ENCODE measurements at places on chromosomes 7 and 10.

- no peak for DNase-seq
Measured at GRCh38 chr10:43870968-43871439, 222.3 kb upstream of the ZNF32 start.

DNA sequence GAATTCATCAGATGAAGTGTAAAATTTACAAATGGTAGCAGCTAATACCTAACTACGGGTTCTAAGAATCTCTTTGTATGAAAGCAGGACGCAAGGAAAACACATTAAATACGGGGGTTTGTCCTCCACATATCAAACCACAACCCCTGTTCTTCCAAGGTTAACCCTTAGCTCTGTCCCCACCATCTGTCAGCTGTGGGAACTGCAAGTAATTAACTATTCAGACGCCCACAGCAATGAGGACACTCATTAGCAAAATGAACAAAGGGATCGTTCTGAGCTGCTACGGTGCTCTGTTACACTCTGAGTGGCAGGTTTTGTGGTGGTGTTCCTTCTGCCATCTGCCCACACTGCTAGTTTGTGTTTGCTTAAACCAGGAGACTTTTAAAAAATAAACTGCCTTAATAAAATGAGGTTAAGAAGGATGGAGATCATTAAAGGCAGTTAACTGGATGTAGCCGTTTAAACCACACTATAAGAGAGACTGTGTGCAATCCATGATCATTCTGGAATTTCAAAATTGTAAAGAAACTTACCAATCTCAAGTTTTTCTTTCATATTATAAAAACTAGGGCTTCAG, 51.4 kb downstream of the C10orf67 start:
- peak; percentile 15 for DNase-seq

- DNase-seq: no peak
Measured at GRCh38 chr10:35592441-35592840, 12.7 kb upstream of the GJD4 start.

GRCh38 chr7:95840953-95841950, 68.9 kb downstream of the DYNC1I1 start:
- no peak for DNase-seq

DNA sequence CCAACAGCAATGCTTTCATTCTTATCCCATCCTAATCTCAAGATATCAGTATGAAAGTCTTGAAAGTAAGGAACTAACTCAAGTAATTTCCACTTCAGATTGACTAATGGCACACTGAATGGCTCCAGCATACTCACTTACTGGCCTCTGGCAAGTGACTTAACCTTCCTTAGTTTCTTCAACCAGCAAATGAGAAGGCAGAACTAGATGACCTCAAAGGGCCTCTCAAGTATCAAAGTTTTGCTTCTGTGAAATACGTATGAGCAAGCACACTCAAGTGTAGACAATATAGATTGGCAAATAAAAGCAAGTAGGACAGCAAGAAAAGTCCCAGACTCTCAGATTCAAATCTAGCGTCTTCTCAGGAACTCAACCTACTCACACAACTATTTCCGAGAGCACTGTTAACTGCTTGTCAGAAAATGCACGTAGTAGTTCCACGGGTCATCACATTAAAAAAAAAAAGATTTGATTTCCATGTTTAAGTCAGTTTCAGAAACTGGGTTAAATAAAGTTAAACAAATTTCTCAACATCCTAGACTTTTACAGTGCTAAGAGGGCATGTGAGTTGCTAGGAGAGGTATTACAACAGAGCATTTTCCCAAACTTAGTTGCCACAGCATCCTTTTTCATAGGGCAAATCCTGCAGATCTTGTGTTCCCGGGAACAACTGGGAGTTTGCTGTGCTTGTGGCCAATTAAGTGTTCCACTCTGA, 276.9 kb upstream of the KLF14 start:
- DNase-seq: no peak

GRCh38 chr10:62818426-62819011, 2.4 kb upstream of the EGR2 start:
- DNase-seq: no peak

GRCh38 chr7:138981332-138982203, at the start of gene KIAA1549:
Gene KIAA1549 (minus strand): TSS chr7:138981389. CDS start chr7:138981269, 120 bp downstream.
- DNase-seq: peak; percentile 16

DNA sequence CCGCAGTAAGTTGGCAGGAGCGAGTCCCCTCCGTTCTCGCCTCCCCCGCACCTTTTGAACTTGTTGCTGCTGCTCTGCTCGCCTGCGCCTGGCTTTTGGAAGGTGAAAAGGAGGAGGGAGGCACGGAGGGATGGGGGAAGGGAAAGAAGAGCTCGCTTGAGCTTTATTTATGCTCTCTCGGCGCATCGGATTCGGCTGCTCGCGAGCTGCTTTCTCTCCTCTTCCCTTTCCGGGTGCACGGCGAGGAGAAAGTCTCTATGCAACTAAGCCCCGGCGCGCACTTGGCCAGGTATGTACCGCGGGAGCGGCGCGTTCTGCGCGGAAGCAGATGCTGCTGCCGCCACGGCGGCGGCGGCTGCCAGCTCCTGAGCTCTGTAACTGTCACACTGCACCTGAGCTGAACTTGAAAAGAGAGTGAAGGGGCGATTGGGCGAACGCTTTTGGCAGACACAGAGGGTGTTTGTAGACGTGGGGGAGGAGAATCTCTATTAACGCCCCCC, 551 bp downstream of the KCND2 start:
- DNase-seq: no peak

GRCh38 chr7:2014391-2015241, 218.1 kb downstream of the MAD1L1 start:
- DNase-seq: no peak

DNA sequence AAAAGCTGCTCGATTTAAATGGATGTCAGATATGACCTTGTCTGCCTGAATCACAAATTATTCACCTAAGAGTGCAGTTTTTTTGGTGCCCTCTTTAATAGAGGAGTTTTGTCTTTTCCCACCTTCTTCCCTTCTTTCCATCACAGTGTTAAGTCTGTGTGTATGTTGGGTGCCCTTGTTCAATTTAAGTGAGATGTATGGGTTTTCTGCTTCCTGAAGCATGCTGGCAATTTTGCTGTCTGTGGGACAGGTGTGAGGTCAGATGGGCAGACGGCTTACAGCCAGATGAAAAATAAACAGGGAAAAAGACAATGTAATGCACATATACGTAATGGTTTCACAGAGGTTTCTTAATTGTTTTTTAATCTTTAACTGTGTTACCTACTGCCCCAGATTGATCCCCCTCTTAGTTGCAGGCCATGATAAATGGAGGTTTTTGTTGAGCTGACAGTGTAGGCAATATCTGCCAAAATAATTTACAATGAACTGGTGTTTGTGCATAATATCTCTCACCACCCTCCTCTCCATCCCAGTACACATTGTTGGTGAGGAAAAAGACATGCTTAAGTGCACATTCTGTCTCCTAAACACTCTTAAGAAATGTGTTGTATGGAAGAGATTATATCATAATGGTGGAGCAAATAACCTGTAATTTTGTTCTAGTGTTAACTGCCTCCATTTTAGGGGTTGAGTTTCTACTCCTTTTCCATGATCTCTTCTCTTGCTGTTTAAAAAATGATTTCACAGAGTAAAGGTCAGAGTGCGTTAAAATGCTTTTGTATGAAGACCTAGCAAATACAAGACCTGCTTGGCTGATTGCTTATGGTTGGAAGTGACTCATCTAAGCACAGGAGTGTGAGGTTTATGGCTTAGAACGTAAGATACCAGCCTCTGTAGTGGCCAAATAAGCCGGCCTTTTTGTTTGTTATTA, 123.9 kb downstream of the LRRC4 start:
- DNase-seq: no peak

- DNase-seq: no peak
Measured at GRCh38 chr7:74173491-74173865, 678 bp upstream of the EIF4H start.

DNA sequence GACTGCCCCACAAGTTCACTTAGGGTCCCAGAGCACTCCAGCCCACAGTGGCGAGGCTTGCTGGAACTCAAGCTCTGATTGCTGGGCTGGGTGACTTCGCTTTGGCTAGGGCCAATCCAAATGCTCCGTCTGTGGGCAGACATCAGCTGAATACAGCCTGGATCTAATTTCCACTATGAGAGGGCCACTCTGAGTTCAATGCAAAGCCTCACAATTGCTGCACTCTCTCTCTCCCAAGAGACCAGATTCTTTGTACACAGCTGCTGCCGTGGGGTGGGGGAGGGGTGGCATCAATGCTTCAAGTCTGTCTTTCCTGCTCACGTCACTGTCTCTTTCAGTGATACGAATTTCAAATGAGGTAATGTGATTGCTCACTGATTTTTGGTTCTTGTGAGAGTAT, 47.3 kb upstream of the BPGM start:
- no peak for DNase-seq

- DNase-seq: no peak
Measured at GRCh38 chr10:114498413-114499111, 94.3 kb upstream of the AFAP1L2 start.

DNA sequence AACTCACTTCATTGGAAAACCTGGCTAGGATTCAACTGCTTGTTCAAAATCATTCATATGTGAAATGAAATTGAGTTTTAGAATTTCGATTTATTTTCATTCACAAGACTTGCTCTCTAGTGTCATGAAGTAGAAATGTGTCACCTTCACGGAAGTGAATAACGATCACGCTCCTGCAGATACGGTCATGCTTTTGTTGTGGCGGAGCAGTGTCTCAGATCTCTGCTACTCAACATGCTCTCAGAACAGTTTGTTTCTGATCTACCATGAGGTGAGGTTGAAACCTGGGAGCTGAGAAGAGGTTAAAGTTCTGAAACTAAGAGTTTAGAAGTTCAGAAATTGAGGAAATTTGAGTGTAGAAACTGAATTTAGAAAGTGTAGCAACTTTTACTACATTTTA, 13.8 kb upstream of the PITRM1 start:
- peak; percentile 32 for DNase-seq

GRCh38 chr7:156566812-156567549, 73.6 kb upstream of the RNF32 start:
- DNase-seq: no peak

GRCh38 chr10:118213436-118213835, 128.7 kb downstream of the FAM204A start:
- no peak for DNase-seq

GRCh38 chr7:50867034-50867356, 84.3 kb upstream of the GRB10 start:
- DNase-seq: no peak

GRCh38 chr7:84697506-84697905, 489.4 kb downstream of the SEMA3D start:
- DNase-seq: no peak

DNA sequence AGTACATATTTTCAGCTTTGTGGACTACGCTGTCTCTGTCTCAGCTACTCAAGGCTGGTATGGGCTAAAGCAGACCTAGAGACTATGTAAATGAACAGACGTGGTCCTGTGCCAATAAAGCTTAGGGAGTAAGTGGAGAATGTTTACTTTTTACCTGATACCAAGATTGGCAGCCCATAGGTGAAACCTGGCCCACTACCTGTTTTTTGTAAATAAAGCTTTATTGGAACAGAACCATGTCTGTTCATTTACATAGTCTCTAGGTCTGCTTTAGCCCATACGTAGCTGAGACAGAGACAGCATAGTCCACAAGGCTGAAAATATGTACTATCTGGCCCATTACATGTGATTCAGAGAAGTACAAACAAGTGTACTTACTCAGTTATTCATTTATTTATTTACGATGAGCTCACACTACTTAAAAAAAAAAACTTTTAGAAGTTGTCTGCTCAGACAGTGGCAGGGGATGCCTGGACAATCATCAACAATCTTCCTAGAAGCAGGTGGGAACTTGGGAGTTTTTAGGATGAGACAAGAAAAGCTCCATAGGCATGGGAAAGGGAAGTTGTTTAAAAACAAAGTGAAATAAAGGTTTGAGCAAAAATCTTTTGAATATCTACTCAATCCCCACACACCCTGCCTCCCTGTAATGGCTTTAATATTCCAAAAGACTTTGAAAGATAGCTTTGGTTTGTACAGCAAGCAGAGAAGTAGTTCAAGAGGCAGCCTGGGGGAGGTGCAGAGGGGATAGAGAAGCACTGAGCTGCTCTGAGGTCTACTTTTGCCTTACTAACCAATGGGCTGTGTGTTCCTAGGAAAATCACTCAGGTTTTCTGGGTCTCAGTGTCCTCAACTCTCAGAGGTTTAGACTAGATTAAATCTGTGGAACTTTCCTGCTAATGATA, 114.4 kb upstream of the AFAP1L2 start:
- DNase-seq: no peak

DNA sequence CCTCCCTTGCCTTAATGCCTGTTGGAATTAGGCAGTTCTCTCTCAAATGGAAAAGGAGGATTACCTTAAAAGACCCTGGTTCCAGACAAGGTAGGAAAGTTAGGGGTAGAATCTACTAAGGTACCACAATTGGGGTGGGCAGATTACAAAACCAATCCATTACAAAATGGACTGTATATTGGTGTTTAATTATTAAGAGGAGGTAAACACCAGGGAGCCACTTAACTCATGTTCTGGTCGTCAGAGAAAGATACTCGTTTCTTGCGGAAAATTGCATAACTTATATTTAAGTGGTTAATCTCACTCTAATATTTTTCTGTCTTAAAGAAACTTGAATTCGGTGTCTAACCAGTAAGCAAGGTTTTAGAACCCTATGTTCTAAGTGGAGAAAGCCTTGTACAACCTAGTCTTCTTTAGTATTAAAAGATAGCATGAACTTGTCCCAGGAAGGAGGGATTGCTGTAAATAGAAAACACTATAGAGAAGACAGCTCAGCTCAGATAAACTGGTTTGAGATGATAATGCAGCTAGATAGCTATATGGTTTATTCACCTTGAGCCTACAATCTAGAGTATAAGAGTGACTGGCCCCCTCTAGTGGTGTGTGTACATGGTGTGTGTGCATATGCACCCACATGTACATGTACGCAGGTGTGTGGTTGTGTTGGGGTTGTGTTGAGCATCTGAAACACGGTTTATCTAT, 58.0 kb upstream of the STRIP2 start:
- DNase-seq: peak; percentile 30

- no peak for DNase-seq
Measured at GRCh38 chr10:67602268-67602950, 93.6 kb downstream of the CTNNA3 start.

- no peak for DNase-seq
Measured at GRCh38 chr10:51075873-51076229, 1.6 kb downstream of the PRKG1 start.

GRCh38 chr7:33874943-33875342, 30.4 kb upstream of the BMPER start:
- DNase-seq: no peak

GRCh38 chr7:73683788-73684693, 644 bp downstream of the BUD23 start:
- DNase-seq: no peak

DNA sequence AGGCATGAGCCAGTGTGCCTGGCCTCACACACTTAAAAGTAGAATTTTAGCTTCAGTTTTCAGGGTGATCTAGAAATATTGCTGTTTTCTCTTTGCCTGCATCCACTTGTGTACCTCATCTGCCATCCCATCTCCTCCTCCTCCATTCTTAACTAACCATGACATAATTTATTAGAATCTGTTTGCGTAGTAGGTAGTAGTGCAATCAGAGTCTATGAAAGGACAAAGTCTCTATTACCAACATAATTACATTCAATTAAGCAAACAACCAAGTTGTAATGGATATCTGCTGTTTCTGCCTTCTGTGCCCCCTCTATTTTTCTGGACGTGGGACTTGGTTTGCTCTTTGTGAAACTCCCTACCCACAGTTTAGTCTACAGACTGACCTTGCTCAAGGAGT, 72.9 kb downstream of the CDK14 start:
- no peak for DNase-seq

- DNase-seq: no peak
Measured at GRCh38 chr10:95789902-95790301, 33.9 kb downstream of the ENTPD1 start.

- DNase-seq: no peak
Measured at GRCh38 chr7:81394029-81394428, 375.8 kb downstream of the HGF start.

- DNase-seq: no peak
Measured at GRCh38 chr10:36119455-36119854, 477.4 kb upstream of the FZD8 start.

Data from stimulated activated CD4-positive, alpha-beta T cell treated with anti-CD3 and anti-CD28 coated beads, Interleukin-12 subunit alpha, Interleukin-12 subunit beta, amount 100 ng/mL, for 48 hours (primary cell).